Stimulated activated CD8-positive, alpha-beta memory T cell treated with anti-CD3 and anti-CD28 coated beads, Interleukin-4, amount 100 ng/mL, for 1 hour (primary cell): ENCODE measurements at places on chromosomes 2 and 18.

- no peak for DNase-seq
Measured at GRCh38 chr18:62987859-62988258, 272.5 kb downstream of the PHLPP1 start.

GRCh38 chr2:177395351-177396065 is 2.9 kb downstream of the AGPS start:
- no peak for DNase-seq

GRCh38 chr18:39990540-39990939 is 1964.5 kb upstream of the PIK3C3 start:
- no peak for DNase-seq

GRCh38 chr2:175877845-175878544 is 124.1 kb downstream of the LNPK start:
- DNase-seq, result no peak

DNA sequence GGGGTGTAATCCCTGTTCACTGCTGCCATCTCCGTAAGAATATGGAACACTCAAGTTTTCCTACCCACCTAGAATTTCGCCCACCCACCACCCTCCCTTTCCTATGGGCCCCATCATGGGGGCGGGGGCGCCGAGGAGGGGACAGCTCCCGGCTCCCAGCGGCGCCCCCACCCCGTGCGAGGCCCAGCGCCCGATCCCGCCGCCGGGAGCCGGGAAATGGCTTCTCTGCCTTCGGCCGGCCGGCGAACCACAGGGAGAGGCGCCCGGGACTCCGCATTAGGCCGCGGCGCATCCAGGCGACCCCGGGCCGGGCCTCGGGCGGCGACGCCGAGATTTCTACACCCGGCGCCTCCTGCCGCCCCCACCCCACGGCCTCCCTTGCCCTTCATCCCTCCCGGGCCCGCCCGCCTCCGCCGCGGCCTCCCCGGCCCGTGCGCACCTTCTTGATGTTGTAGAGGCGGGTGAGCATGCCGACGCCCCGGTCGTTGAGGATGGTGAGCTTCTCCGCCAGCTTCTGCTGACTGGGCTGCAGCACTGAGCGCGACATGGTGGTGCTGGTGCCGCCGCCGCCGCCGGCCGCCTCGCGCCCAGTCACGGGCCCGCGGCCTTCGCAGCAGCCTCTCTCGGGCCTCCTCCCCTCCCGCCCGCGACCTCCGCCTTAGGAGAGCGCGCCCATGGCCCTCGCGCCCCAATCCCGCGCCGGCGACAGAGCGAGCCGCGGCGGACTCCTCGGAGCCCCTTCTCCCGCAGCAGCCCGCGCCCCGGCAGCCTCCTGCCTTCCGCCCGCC is 510 bp downstream of the NCKAP1 start:
- DNase-seq, result peak; percentile 5

DNA sequence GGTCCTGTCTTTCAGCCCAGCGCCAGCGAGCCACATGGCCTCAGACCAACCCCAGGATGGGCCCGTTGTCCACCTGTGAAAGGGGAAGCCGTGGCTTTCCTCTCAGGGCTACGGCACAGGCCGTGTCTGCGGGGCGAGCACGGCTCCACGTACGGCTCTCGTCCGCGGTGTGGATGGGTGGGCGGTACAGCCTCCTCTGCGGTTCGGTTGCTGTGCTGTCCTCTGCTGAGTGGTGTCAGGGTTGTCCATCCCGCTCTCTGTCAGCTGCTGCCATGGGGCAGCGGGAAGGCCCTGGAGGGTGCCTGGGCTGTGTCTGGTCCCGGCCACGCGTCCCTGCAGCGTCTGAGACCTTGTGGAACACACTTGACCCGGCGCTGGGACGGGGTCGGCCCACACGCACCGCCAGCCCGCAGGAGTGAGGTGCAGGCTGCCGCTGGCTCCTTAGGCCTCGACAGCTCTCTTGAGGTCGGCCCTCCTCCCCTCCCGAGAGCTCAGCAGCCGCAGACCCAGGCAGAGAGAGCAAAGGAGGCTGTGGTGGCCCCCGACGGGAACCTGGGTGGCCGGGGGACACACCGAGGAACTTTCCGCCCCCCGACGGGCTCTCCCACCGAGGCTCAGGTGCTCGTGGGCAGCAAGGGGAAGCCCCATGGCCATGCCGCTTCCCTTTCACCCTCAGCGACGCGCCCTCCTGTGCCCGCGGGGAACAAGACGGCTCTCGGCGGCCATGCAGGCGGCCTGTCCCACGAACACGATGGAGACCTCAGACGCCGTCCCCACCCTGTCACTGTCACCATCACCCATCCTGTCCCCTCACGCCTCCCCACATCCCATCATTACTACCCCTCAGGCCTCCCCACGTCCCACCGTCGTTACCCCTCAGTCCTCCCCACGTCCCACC is 128.7 kb downstream of the NFATC1 start:
- no peak for DNase-seq

GRCh38 chr18:3869848-3870247 is 419.9 kb downstream of the TGIF1 start:
- no peak for DNase-seq

- DNase-seq, result no peak
Measured at GRCh38 chr2:174376967-174377366, 18.6 kb upstream of the SCRN3 start.

- no peak for DNase-seq
Measured at GRCh38 chr2:106113361-106113966, 80.6 kb downstream of the UXS1 start.

DNA sequence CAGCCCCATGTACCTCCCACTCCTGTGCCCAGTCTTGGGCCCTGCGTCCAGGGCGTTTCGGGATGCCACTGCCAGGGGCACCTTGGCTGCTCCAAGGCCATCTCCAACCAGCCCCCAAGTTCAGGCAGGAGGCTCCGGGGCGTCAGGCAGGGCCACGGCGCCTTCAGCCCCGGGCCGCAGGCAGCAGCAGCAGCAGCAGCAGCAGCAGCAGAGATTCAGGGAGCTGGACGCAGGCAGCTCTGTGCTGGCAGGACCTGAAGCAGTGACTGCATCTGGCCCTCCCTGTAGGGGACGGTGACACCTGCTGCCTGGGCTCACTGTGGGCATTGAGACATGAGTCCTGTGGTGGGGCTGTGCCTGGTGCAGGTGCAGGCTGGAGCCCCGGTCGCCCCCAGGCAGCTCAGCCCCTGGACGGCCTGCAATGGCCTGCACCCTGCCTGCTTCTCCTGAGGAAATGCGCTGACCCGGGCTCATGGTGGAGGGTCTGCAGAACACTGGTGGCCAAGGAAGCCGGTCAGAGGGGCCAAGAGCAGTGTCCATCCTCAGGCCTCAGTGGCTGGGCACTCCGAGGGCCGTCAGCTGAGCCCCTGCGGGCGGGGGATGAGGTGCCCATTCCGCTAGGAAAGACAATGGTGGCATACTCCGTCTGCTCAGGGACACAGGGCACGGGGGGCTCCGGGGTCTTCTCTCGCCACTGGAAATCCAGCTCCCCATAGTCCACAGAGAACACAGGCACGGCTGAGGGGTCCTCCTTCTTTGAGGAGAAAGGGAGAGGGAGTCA is 8.0 kb downstream of the PDCD1 start:
- DNase-seq, result no peak

- no peak for DNase-seq
Measured at GRCh38 chr2:20745924-20746555, 76.9 kb downstream of the LDAH start.

DNA sequence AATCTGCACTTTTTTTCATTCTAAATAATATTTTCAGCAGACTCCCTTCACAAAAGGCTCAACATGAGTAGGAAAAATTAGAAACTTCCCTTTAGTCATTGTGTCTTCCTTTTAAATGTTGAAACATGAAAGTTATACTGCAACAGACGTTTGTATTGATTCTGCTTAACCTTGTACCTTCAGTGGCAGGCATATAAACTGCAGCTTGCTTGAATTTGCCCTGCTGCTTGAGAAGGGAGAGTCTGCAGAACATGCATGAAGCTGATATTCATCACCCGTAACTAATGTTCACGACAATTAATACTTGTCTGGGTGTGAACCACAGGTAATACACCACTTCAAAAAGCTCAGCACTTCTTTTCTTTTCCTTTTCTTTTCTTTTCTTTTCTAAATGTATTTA is 294.7 kb upstream of the LRP1B start:
- no peak for DNase-seq

DNA sequence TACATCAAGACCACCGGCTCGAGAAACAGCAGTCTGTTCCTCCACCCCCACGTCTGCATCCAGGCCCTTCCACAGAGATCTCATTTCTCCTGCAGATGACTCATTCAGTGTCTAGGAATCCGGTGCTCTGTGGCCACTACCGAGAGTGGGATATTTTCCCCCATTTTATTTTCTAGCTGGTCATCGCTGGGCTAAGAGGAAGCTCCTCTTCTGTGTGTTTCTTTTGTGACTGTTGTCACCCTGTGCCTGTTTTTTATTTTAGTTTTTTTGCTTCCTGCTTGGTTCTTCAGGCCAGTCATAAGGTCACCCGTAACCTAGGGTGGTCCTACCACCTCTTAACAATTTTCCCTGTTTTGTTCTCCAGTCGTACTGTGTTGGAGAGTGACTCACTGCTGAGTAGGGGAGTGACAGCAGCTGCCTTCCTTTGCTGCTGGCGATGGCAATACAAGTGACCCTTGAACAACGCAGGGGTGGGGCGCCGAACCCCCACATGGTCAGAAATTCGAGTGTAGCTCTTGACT is 6.7 kb downstream of the RAMP1 start:
- no peak for DNase-seq

- DNase-seq, result no peak
Measured at GRCh38 chr2:56034258-56034657, 110.7 kb upstream of the EFEMP1 start.

DNA sequence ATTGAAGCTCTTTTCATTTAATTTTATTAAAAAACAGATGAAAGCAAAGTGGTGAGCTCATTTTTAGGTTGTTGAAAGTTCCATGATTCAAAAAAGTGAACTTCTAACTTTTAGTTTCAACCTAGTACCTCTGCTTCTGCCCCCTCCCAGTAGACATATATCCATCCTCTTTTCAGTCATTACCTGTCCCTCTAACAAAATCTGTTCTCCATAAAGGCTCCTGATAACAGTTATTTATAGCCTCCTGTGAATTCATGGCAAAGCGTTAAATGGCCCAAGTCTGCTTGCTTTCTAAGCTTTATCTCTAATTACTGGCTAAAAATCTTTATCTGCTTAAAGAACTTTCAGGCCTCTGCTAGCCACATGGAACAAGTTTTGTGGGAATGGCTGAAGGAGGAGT is 148.1 kb downstream of the TTC27 start:
- no peak for DNase-seq

DNA sequence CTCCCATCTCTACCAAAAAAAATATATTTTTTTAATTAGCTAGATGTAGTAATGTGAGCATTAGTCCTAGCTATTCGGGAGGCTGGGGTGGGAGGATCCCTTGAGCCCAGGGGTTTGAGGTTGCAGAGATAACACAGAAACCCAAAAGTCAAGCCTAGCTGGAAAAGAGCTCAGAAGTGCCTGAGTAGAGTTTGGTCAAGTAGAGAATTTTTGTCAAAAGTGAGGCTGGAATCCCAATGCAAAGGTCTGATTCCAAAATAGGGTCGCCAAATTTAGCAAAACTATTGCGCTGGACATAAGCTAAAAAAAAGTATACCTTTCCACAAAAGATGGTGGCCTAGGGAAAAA is 15.5 kb upstream of the MSH6 start:
- no peak for DNase-seq

DNA sequence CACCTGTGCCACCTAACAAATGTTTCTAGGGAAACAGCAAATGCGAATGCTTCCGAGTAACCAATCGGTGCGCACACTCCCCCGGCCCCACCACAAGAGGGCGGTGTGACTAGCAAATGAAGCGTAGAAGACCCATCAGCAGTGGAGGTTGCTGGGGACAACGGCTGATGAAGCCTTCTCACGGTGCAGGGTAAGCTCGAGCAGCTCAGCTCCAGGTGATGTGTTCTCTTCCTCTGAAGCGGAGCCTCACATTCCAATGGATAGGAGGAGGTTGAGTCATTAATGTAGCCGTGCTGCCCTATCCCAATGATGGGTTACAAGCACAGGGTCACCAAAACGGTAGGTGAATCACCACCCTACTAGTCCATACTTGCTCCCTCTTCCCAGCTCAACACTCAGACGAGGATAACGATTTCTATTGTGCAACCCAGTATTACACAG is 127.6 kb upstream of the TWIST2 start:
- DNase-seq, result no peak

GRCh38 chr2:30710016-30710415 is 97.2 kb downstream of the CAPN13 start:
- DNase-seq, result no peak

- no peak for DNase-seq
Measured at GRCh38 chr2:118146315-118147283, 58.3 kb downstream of the INSIG2 start.

- no peak for DNase-seq
Measured at GRCh38 chr2:207935121-207935990, 90.0 kb downstream of the PLEKHM3 start.

DNA sequence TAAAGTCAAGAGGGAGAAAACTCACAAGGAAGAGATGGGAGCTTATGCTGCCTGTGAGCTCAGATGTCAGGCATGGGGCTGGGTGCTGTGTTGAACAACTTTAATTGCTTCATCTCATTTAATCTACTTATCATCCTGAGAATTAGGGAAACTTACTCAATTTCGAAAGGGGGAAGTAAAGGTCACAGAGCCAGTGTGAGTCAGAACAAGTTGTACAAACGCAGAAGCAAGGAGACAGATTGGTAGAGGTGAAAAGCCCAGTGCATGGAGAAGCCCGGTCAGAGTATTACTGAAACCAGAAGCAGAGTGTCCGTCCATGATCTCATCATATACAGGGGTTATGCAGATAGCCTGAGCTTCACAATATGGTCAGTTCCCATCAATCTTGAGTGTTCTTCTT is 281.1 kb upstream of the POU3F3 start:
- no peak for DNase-seq

- no peak for DNase-seq
Measured at GRCh38 chr18:37339701-37340215, 225.8 kb downstream of the CELF4 start.

DNA sequence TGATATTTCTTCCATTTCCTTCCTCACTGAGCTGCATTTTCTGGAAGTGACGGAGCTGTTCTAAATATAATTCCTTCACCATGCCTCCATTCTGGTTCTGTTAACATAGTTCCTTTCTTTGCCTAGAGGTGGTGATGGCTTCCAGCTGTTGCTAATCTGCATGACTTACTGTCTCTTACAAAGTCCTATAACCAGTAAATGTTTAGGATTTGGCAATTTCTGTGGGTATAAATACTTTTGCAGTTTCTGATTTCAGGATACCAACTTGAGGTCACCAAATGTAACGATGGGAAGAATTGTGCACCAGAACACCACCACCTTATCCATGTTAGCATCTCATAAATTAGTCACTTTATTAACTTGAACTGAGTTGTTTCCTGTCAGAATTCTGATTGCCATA is 101.7 kb upstream of the FN1 start:
- no peak for DNase-seq
